ENCODE measurements at places on chromosomes 7 and 10. TPM values are rescaled to one million over a fixed set of nuclear protein-coding genes. Genes with fewer than 3 reads are reported as not detected.

DNA sequence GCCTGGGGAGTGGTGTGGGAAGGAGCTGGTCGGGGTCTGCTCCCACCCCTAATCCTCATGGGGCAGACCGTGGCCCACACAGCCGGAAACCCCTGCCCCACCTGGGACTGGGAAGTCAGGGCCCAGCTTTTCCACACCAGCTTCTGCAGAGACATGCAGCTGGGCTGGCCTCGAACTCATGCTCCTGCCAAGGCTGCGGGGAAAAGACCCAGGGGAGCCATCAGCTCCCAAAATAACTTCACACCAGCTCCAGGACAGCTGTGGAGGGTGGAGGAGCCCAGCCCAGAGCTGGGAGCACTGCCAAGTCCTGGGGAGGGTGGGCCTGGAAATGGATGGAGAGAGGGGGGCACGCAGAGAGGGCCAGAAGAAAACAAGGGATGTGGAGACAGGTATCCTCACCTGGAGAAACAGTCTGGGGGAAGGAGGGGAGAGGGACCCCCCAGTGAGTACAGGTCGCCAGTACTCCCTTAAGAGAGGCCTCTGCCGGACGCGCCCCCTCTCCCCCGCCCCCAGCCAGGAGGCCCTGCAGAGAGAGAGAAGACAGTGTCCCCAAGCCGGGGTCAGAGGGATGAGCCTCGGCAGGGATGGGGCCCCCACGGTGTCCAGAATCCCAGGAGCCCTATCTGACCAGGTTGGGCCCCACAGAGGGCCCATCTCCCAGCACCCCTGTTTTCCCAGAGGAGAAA is 11.5 kb upstream of the GRIFIN start:
- no peak for DNase-seq

- DNase-seq: no peak
Observed at GRCh38 chr7:44463169-44463808, 27.2 kb downstream of the NUDCD3 start.

GRCh38 chr7:142785841-142786250 is 15.1 kb downstream of the PRSS2 start:
- no peak for DNase-seq

DNA sequence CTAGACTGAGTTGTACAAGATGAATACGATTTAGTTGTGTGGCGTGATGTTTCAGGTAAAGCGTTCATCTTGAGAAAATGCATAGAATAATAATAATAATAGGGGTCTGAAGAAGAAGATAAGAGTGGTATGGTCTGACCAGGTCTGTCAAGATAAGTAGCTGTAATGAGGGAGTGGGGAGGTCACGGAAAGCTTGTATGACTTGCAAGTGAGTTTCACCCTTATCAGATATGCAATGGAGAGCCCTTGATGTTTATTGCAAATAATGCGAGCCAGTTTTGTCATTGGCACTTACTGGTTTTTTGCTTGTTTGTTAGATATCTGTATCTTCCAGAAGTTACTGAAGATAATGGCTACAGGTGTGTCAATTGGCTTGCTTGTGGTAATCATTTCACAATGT is 611.5 kb downstream of the CNTNAP2 start:
- no peak for DNase-seq

- DNase-seq: no peak
Observed at GRCh38 chr7:138116141-138116540, 39.9 kb downstream of the AKR1D1 start.

CLCN1 gene
- total RNA-seq: not detected
